ENCODE measurements at places on chromosomes 6 and 20.

- DNase-seq: no peak
Observed at GRCh38 chr6:146312608-146313007, 231.0 kb upstream of the RAB32 start.

- DNase-seq: no peak
Observed at GRCh38 chr20:53220482-53221307, 248.5 kb downstream of the TSHZ2 start.

DNA sequence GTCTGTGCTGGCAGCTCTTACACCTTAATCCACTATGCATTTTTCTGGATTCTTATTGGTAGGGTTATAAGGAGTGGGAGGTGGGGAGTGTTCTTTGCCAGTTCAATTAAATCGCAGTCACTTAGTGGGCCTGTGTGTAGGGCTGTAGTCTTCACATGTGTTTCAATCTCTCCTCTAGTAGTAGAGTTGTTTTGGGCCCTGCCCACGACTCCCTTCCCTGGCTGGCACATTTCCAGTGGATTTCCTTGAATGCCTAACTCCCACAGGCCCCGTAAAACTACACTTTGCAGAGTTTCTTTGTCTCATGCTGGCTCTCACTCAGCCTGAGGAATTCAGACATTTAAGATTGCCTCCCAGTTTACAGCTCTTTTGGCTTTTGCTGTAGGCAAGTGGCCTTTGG, 414.0 kb upstream of the OPRM1 start:
- no peak for DNase-seq

GRCh38 chr6:35755278-35755924, 18.6 kb downstream of the ARMC12 start:
- DNase-seq: no peak

- DNase-seq: no peak
Observed at GRCh38 chr6:111813237-111813636, 60.0 kb downstream of the FYN start.

GRCh38 chr6:43788301-43788700, 18.3 kb downstream of the VEGFA start:
- no peak for DNase-seq

- DNase-seq: no peak
Observed at GRCh38 chr6:125098253-125098652, 55.3 kb upstream of the TPD52L1 start.
